ENCODE measurements at places on chromosomes 2 and 18.

- no peak for DNase-seq
Observed at GRCh38 chr2:174713686-174714085, 50.6 kb downstream of the CHRNA1 start.

DNA sequence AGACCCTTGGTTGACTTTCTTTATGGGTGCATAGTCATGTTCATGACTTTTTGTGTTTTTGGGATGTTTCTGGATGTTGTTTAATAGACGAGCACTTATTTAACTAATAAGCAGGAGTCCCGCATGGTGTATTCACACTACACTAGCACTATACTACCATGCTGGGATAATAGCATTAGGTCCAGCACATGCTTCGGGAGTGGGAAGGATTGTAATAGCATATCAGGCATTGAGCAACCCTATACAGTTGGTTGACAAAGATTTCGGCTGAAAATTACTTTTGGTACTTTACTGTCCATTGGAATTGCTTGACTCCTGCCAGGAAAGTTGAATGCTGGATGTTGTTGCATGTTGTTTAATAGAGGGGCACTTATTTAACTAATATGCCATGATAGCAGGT is 2.8 kb downstream of the SH3RF3 start:
- DNase-seq, result no peak

DNA sequence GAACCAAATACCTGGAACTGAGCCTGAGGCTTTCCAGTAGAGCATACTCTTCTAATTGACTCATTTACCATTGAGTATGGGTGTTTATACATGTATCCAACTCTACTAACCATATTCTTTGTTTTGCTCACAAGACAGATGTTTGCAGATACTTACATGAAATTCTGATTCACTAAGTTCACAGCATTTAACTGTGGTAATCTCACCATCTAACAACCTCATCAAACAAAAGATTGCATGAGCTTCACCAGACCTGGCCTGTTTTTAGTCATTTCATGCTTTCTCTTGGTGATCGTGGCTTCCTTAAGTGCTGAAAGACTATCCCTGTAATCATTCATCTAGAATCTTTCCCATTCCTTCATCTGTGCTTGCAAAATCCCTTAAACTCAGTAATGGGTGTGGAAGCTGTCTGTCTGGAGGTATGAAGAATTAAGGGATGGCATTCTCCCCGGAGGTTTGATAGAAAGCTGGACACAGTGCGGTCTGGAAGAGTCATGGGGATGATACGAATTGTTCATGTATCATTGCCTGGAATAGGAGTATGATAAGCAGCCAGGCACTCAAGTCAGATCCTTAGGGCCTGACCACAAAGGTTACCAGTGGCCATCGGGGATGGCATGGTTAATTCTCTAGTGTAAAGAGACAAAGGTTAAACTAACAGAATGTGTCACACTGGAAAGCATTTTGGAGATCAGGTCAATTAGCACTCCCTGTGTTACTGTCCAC is 42.0 kb upstream of the IL1R1 start:
- DNase-seq, result no peak

DNA sequence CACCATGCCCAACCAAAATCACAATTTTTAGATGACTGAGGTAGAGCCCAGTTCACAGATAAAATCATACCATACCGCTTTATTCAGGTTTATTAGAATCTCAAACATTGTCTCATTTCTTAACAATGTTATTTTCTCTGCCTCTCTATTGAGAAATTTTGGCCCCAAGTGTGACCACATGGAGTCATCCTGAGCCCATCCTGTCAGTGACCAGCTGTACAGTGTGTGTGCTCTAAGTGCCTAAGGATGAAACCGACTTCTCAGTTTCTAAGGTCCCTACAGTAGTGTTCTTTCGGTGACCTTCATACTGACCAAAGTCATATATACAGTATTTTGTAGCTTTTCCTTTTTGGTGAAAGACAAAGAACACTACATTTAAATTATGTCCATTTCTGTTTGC is 123.7 kb upstream of the MSTN start:
- no peak for DNase-seq
